ENCODE measurements at places on chromosomes 2 and 18. TPM values are rescaled to one million over a fixed set of nuclear protein-coding genes. Genes with fewer than 3 reads are reported as not detected.

The SLC4A5 gene
- total RNA-seq: 0.30 TPM

The GRP gene
- total RNA-seq: not detected

The CTNNA2 gene
- total RNA-seq: 0.07 TPM

The ERBB4 gene
- 2.6 TPM for total RNA-seq

The DYNAP gene
- total RNA-seq: not detected

The DSC3 gene
- 0.46 TPM for total RNA-seq

The DCDC2C gene
- not detected for total RNA-seq

The CD8B2 gene
- total RNA-seq: not detected
